ENCODE measurements at places on chromosomes 13 and 19.

GRCh38 chr13:111095031-111095840 is 19.9 kb upstream of the ARHGEF7 start:
- no peak for DNase-seq

GRCh38 chr13:98954313-98954712 is 23.6 kb downstream of the DOCK9 start:
- DNase-seq: no peak

DNA sequence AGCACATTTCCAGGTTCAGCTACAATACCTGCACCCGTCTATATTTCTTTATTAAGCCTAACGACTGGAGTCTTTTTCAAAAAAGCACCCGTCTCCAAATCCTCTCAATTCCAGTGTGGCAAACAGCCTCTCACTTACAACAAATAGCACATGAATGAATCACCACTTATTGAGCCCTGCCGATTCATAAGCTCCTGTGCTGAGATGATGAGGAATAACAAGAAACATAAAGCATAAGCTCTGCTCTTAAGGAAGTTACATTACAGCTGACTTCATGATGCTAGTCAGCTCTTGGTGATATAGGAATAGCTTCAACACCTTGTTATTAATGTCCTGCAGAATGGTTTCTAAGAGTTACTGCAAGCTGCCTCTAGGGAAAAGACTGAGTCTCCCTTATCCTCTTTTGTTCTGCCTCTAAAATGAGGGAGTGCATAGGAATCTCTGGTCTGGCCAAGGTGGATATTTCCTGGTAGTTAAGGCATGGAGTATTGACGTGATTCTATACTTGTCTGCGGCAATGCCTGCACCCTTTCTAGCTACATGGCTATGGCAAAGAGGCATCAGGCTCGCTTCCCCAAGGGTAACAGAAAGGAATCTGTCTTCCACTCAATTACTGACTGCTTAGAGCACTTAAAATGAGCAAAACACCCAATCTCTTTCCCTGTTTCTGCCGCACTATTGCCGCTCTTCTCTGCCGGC is 195.7 kb downstream of the KLF12 start:
- no peak for DNase-seq

DNA sequence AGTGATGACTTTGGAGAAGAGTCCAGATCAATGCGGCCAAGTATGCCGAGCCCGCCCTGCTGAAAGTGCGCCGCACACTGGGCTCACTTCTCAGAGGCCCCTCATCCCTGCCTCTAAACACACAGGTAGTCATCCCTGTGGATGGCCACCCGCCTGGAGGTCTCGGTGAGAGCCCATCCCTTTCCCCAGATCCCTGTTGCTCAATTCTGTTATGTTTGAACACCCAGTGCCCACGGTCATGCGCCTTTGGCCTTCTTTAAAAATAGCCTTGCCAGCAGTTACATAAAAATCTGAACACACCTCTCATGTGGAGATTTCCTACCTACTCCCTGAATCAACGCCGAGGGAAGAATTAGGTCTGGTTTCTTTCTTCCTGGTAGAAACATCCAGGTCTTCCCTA is 11.9 kb downstream of the ELAVL1 start:
- no peak for DNase-seq

GRCh38 chr19:37988758-37989635 is 82.0 kb downstream of the SIPA1L3 start:
- DNase-seq: no peak

- no peak for DNase-seq
Observed at GRCh38 chr19:53462861-53463260, 4.7 kb upstream of the ZNF813 start.

DNA sequence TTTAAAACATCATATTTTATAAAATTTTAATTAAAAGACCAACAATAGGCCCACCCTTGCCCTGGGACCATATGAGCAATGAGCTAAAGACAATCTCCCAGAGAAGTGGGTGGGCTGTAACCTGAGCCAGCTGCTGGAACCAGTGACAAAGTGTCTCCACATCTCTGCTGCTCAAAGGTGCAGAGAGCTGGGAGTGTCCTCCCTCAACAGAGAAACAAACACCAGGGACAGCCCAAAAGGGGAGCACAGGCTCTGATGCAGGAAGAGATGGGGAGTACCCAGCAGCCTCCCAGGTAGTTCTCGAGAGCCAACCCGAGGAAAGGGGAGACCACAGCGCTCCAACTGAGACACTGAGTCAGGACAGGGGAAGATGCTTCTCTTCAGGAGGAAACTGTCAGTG is 39.1 kb downstream of the DOCK9 start:
- no peak for DNase-seq

Data from activated CD4-positive, alpha-beta T cell treated with anti-CD3 and anti-CD28 coated beads for 4 hours (primary cell).